ENCODE measurements at places on chromosomes 4 and X.

DNA sequence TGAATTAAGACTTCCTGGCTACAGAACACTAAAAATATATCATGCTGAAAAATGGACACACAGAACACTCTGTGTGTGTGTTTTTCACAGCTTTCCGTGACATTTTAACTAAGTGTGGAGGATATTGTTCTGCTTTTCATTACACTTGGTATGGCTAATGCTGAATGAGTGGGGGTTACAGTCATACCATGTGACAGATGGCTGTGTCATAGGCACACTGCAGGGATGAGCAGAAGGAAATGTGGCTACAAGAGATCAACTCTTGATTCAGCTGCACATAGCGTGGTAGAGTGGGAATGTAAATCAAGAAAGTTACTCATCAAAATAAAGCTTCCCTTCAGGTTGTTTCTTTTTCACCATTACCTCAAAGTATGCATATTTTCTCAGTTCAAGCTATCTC, 669.8 kb downstream of the IQCM start:
- DNase-seq, result no peak

- peak; percentile 26 for DNase-seq
These were observed at the start of gene TMEM255A for GRCh38 chrX:120310861-120311726. TMEM255A (minus strand) TSS chrX:120311461; CDS start chrX:120311309, 152 bp downstream.

DNA sequence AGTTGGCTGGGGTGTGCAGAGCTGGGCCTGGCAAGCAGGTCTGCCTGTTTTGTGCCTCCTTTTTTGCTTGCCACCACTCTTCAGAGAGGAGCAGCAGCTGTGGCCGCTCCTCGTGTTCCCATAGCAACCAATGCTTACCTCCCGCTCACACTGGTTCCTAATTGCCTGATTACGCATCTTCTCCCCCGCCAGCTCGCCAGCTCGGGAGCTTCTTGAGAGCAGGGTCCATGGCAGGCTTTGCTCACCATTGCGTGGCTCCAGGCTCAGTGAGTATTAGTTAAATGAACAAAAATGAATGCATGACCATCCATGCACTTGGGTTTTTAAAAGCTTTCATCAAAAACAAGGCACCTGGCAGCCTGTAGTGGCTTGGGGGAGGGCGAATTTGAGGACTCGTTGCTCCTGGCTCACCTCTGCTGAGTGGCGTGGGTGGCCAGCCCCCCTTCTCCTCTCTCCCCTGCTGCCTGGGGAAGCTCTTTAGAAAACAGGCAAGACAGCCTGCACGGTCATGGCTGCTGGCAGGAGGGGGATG, 14.2 kb upstream of the PJA1 start:
- peak; percentile 92 for DNase-seq

DNA sequence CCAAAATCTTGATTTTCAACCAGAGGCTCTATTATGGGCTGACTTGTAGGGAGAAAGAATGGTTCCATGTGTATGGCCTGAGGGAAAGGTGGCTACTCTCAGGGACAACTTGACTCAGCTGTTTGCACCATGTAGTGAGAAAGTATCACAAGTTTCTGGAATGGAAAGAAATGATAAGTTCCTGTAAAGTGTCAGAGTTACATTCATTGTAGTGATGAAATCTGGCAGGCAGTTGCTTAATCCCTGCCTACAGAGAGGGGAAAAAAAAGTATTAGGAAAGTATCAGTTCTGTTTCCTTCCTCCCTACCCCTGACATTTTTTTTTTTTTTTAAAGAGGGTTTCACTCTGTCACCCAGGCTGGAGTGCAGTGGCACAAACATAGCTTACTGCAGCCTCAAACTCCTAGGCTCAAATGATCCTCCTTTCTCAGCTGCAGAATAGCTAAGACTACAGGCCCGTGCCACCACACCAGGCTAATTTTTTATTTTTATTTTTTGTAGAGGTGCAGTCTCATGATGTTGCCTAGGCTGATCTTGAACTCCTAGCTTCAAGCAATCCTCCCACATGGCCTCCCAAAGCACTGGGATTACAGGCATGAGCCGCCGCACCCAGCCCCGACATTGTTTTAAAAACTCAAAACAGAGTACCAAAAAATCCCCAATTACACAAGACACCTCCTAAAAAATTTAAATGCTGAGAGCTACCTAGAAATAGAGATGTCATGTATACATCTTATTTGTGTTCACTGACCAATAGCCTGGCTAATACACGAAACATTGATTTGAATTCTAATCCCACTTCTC, 4.8 kb upstream of the FBXL5 start:
- no peak for DNase-seq

- DNase-seq, result no peak
These were observed 340.9 kb downstream of the CENPC start for GRCh38 chr4:67204441-67204840.

GRCh38 chrX:13283950-13284546, 35.8 kb downstream of the ATXN3L start:
- peak; percentile 80 for DNase-seq

- no peak for DNase-seq
These were observed at the start of gene IL1RAPL1 for GRCh38 chrX:28586981-28587551. IL1RAPL1 (plus strand) TSS chrX:28587446.

- no peak for DNase-seq
These were observed 8.4 kb downstream of the TMEM271 start for GRCh38 chr4:567457-568350.

DNA sequence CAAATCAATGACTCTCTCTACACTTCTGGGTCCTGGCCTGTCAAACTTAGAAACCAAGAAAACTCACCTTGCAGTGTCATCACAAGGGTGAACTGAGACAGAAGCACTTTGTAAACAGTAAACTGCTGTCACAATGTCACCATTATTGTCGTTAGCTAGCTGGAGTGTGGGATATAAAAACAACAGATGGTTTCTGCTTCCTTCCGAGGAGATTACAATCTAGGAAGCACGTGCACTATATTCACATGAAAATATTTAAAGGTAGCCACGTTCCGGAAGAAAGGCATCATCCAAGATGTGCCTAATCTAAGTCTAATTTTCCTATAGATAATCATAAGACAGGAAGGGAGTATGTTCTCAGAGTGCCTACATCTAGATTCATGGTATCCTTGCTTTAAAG, 64.7 kb upstream of the ACSL1 start:
- DNase-seq, result no peak

DNA sequence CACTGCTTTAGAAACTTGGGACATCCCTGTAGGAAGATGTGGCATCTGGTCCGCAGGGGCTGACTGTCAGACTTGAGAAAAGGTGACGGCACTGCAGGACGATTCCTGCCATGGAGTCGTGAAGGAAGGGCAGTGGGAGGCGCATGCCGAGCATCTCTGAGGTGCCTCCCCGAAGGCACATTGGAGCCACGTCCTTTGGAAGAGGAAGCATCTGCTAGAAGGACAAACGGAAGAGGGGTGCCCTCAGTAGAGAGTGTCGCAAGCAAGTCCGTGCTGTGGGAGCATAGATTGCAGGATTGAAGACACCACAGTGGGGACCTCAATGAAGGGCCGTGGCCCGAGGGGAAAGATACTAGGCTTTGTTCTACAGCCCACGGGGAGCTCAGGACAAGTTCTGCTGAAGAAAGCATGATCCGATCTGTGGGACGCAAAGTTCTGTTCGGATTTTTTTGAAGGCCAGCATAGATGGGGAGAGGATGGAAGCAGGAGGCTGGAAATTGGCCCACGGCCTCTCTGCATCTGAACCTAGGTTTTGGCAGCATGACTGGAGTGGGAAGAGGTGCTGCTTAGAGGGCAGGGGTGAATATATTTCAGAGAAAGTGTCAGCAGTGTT, 24.2 kb upstream of the HELT start:
- no peak for DNase-seq
